COLO829 (cell line): ENCODE measurements at places on chromosomes 7 and 10.

GRCh38 chr7:99840136-99840869 is 12.5 kb downstream of the CYP3A43 start:
- DNase-seq, result no peak

DNA sequence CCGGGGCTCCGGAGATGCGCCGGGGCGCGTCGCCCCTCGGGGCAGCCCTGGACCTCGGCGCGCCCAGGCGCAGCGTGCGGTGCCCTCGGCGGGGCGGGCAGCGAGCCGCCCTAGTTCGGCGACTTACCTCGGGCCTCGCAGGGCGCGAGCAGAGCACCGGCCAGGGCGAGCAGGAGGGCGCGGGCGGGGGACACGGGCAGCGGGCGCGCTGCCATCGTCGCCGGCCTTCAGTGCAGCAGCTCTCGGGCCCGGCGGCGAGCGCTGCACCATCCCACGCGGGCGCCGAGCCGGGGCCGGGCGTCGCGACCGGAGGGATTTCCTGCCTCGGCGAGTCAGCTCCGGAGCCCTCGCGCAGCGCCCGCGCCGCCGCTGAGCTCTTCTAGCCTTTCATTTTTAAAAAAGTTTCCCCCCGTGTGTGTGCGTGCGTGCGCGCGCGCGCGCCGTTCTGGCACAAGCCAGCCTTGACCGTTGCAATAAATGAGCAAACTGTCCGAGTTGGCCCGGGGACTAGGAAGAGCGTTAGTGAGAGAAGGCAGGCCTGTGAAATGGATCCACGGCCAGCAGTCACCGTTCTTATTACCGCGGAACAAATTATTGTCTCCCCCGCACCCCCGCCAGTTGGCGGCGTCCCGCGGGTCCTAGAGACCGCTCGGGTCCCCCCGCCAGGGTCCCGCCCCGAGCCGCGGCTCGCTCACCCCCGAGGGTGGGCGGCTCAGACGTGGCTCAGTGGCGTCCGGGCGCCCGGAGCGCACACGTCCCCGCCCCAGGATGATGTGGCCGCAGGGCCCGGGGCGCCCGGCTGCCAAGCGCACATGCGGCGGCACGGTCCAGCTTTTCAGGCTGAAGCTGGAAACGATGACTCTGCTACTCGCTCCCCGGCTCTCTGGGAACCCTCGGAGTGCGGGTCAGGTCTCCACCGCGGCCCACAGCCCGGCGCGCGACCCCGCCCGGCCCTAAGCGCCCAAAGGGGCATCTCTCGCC is at the start of gene ADAM12:
Gene ADAM12, minus strand, starts transcription at position 547 of the 981 bp plus-strand sequence. Its CDS starts 332 bp downstream, at position 215.
- no peak for DNase-seq

DNA sequence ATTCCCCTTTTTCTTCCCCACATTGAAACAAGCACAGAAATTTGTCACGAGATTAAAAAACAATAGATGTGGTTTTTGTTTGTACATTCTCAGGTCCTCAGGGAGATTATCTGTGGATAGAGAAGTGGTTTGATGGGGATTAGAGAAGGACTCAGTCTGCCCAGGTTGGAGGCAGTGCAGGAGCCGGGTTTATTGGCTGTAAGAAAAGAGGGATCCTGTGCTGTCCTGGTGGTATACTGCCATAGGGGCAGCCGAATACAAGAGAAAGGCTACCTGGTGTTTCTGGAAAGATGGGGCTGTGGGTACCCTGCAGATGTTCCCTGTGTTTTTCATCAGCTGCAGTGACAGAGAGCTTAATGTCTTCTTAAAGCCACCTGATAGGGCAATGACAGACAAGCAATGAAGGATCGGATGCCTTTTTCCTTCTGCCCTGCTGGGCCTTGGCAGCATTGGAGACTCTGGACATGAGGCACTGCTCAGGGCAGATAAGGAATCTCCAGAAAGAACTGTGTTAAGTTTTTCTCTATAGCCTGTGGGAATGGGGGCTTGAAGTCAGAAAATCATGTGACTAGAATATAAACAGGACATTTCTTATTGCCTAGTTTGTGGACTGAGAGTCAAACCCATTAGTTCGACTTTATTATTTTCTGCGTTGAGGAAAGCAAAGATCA is 18.1 kb upstream of the GPR141 start:
- DNase-seq, result no peak

GRCh38 chr7:96178581-96178980 is 143.3 kb downstream of the SLC25A13 start:
- DNase-seq, result peak; percentile 76

- no peak for DNase-seq
Measured at GRCh38 chr10:30254926-30255325, 94.2 kb downstream of the MTPAP start.

DNA sequence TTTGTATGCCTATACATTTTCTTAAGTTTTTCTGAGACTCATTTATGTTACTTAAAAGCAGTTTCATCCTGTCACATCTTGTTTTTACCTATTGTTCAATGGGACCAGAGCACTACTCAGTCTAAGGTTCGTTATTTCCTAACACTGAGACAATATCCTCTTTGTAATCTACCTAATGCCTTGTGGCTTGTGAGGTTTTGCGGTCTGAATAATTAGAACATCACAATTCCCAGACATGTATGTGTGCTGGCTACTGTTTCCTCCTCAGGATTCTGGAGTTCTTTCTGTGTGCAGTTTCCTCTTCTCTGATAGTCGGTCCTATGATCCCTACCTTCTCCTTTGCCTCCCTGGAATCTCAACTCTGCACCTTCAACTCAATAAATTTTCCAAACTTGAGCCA is 620.2 kb downstream of the ANKRD7 start:
- no peak for DNase-seq

DNA sequence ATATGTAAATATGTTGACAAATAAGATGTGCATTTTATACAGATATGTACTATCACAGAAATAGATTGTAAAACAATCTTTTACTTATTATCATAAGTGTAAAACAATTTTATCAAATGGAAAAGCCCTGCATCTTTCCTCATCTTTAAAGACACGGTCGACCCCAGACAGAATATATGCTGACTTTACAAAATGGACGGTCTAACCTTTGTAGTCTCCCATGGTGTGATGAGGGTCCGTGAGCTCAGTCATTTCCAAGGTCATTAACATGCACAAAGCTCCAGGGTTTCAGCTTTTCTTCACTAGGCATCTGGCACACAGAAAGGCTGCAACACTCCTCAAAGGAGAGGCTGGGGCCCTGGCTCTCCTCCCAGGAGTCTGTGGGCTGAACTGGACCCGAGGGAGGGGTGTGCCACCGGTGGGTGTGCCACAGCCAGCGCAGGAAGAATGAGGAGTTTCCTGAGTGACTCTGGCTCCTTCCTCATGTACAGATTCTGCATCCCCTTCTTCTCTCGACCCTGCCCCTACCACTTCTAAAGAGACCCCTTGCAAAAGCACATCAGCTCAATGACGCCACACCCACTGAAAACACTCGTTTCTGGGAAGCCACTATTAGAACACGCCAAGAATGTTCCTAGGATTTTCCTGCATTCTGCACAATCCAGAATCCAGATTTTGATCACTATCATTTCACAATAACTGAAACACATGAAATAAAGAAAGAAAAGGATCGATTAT is 26.2 kb upstream of the ABLIM1 start:
- no peak for DNase-seq

DNA sequence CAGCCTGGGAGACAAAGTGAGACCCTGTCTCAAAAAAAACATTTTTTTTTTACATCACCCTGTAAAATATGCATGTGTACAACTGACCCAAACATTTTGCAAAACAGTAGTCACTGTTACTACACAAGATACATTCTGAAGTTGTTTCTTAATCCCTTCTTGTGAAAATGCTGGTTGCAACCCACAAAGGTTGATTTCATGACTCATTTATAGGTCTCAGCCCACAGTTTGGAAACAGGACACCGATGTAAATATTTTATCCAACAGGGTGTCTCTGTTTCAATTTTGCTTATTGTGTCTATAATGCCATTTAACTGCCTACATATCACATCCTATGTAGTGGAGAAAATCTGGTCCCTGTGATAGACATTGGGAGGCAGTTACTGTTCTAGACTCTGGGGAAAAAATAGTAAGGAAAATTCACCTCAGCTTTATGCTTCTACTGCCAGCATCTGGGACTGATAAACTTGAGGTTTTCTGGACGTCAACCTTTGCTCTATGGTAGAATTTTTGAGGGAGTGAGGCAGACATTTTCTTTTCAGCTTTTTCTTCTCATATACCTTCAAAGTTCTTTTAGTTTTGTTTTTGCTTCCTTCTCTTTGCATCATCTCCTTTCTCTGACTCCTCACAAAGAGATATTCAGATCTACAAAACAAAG is 1.6 kb upstream of the RAB19 start:
- DNase-seq, result no peak
